ENCODE measurements at places on chromosomes 3 and 15.
A peak's percentile ranks its signal among the peaks of the same experiment; 100 is the strongest.

- no peak for DNase-seq
These were observed 30.1 kb upstream of the NEO1 start for GRCh38 chr15:73022161-73022560.

GRCh38 chr3:447671-448070 is 251.1 kb downstream of the CHL1 start:
- no peak for DNase-seq

DNA sequence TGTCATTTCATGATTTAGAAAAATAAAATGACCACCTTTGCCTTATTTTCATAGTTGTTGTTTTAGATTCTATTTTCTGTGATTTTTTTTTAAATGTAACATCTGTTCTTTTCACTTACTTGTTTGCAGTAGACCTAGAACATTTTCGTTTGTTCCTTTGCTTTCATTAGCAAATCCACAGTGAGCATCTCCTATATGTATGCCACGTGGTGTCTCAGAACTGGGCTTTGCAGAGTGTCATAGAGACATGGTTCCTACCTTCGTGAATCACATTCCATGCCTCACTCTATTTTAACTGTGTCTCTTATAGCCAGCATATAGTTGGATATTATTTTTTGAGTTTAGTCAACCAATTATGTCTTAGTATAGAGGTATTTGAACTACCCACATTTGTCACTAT is 118.2 kb downstream of the KLF13 start:
- DNase-seq, result no peak

DNA sequence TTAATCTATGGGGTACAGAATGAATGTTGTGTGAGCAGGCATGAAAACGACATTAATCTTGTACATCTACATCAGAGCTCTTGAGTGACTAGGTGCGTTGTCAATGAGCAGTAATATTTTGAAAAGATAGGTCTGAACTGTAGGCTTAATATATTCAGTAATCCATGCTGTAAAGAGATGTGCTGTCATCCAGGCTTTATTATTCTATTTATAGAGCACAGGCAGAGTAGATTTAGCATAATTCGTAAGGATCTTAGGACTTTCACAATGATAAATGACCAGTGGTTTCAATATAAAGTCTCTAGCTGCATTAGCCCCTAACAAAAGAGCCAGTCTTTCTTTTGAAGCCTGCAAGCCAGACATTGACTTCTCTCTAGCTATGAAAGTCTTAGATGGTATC is 43.0 kb downstream of the NLGN1 start:
- DNase-seq, result no peak

- no peak for DNase-seq
These were observed 24.7 kb downstream of the SPATA12 start for GRCh38 chr3:57085211-57085610.

GRCh38 chr15:101382544-101382943 is 87.5 kb upstream of the SNRPA1 start:
- DNase-seq, result no peak

DNA sequence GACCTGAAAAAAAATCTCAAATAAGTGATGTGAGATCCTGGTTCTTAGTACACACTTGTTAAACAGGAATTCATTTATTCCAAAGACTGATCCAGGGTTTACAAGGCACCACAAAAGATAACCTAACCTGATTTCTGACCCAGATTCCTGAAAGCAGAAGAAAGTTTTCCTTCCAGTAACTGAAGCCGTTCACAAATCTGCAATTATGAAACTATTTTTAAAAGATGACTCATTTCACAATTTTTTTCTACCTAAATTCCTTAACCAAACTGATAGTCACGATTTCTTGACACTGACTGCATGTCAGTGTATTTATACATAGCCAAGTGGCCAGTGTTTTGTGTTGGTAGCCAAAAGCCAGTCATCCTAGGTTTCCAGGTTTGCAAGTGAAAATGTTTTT is 17.1 kb downstream of the SLC9A9 start:
- peak; percentile 54 for DNase-seq

- DNase-seq, result no peak
These were observed 40.5 kb downstream of the OSTN start for GRCh38 chr3:191239407-191240031.

DNA sequence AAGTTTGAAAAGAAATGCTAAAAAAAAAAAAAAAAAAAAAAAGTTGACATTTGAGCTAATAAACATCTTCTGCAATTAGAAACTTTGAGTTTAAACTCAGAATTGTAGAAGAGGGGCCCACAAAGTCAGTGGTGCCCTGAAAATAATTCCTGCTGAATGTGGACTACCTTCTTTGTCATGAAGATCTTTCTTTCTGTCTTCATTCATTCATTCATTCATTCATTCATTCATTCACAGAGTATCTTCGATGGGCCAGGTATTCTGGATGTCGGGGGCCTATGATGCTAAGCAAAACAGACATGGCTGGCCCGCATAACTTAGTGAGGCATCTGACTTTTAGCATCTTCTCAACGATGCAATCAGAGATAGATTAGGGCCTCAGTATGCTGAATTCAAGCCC is 24.6 kb downstream of the ETV5 start:
- DNase-seq, result no peak

- DNase-seq, result no peak
These were observed 34.3 kb downstream of the ASTE1 start for GRCh38 chr3:130992344-130992743.

DNA sequence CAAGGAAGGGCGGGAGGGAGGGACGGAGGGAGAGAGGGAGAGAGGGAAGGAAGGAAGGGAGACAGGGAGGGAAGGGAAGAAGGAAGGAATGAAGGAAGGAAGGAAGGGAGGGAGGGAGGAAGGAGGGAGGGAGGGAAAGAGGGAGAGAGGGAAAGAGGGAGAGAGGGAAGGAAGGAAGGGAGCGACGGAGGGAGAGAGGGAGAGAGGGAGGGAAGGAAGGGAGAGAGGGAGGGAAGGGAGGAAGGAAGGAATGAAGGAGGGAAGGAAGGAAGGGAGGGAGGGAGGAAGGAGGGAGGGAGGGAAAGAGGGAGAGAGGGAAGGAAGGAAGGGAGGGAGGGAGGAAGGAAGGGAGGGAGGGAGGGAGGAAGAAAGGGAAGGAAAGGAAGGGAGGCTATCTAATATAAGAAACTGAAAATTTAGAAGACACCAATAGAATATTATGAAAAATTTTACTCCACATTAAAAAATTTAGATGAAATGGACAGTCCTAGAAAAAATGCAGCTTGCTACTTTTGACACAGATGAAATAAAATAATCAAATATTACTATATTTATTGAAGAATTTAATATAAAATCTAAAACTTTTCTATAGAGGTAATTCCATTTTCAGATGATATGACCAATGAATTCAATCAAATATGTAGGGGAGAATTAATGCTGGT is 280.3 kb upstream of the SLITRK3 start:
- no peak for DNase-seq

GRCh38 chr3:73315706-73316105 is 254.2 kb downstream of the EBLN2 start:
- DNase-seq, result no peak

DNA sequence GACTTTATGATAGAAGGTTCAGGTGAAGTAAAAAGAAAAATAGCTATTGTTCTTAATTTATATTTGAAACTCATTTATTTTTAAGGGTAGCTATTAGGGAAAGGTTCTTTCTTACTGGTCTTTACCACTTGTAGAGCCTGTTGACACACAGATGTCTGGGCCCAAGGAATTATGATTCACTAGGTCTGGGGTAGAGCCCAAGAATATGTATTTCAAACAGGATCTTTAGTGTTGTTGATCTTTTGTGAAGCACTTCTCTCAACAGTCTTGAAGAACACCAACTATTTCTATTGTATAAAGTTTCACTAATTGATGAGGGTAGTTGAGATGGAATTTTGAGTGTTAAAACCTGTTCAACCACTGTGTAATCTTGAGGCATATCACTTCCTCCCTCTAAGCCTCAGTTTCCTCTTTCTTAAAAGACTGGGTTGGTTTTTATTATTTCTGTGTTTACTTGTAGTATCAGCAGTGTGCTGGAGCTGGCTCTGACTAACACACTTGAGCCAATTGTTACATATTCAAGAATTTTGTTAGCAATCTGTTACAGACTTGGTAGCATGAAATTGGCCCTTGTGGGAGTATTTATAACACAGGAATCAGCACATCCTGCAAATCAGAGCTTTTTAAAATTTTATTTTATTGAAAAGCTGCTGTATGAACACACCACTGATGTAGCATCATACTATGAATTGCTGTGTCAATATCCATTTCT is 155.9 kb downstream of the RBMS3 start:
- no peak for DNase-seq

DNA sequence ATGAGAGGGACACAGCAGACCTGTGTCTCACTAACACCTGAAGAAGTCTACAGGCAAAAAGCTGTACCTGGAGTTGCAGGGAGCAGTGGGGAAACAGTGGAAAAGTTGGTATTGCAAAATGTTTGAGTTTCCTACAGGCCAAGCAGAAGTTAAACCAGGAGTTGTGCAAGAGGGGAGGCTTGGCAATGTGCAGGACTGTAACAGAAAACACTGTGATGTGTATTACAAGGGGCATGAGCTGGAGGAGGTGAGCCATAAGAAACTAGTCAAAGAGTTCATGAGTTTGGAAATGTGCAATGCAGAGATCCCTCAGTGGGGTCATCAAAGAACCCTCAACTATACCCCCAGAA is 47.1 kb upstream of the SERPINI2 start:
- DNase-seq, result no peak

DNA sequence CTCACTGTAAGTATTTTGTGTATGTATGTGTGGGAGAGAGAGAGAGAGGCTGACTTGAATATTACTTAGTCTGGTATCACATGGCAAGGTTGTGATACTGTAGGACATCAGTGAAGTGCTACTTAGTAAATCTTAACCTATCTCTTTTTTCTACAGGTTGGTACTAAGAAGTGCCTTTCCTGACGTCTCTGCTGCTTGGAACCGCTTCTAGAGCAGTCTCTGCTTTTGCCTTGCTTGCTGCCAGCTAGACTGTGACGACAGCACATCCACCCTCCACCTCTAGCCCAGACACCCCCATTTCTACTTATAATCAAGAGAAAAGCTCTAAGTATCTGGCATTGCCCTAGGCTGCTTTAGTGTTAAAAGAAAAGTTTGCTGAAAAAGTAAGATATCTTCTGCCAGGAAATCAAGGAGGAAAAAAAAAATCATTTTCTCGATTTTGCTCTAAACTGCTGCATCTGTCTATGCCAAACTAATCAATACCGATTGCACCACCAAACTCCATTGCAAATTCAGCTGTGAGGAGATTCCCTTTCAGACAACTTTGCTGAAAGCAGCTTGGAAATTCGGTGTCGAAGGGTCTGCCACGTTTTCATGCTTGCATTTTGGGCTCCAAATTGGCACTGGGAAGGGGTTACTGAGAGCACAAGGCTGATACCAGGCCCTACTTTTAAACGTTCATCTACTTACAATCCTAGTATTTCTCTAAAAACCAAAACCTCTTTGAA is 30.7 kb downstream of the MBNL1 start:
- no peak for DNase-seq

DNA sequence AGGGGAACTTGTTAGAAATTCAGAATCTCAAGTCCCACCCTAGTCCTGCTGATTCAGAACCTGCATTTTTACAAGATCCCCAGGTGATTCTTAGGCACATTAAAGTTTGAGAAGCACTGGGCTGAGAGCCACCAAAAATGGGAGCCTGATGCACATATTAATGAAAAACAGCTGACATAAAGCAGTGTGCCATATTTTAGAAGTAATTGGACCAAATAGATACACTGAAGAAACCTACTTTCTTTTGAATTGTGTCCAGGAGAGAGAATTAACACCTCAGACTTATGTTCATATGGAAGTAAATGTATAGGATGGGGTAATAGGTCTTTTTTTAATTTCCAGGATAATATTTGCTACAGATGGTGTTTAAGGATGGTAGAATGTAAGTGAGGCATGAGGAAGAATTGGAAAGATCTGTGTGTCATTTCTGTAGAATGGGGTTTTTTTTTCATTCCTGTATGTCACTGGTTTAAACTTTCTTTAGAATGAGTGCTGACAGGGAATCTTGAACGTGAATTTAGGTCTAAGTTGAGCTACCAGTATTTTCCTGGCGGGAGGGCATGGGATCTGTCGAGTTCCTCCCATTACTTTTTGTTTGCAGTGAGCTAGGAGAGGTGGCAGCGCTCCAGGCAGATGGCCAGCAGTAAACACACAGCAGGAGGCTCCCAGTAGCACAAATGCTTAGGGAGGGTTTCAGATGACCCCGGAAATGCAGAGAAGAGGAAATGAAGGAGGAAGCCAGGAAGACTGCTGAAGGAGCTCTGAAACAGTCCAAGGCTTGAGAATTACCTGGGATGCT is 185.6 kb downstream of the PLCL2 start:
- DNase-seq, result no peak

GRCh38 chr3:73718326-73719110 is 93.8 kb upstream of the PDZRN3 start:
- DNase-seq, result no peak

GRCh38 chr15:71106802-71107500 is 8.3 kb upstream of the THSD4 start:
- DNase-seq, result peak; percentile 48

- DNase-seq, result no peak
These were observed 83.9 kb downstream of the TLE3 start for GRCh38 chr15:70013656-70014313.

GRCh38 chr3:26703519-26703918 is 80.9 kb downstream of the LRRC3B start:
- DNase-seq, result no peak

GRCh38 chr3:55797775-55798174 is 310.7 kb upstream of the WNT5A start:
- DNase-seq, result no peak

- DNase-seq, result no peak
These were observed 219.0 kb upstream of the LMCD1 start for GRCh38 chr3:8282541-8283165.

DNA sequence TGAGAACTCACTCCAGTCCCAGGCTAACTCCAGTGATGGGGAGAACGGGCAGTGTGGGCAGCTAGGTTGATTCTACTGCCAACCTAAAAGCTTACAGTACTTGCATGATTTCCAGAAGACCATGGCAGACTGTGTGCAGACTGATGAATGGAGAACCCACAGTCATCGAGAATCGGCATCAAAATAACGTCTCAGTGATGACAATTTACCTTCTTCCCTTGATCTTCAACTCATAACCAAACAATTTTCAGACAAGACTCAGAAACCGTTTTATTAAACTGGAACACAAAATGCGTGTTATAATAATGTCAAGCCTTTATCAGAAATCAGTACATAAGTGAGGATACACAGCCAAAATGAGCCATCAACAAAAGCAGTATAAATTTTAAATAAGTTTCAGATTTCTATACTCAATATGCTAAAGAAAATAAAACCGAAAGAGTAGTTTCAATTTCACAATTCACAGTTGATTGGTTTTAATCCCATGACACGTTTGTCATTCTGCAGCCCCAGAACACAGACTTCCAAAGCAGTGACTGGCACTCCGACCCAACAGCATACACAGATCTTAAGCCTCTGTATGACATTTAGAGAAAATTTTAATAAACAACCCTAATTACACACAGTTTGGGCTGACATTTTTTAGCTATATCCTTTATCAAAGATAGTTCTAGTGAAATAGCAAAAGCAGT is 54.5 kb downstream of the ZMAT3 start:
- DNase-seq, result no peak

DNA sequence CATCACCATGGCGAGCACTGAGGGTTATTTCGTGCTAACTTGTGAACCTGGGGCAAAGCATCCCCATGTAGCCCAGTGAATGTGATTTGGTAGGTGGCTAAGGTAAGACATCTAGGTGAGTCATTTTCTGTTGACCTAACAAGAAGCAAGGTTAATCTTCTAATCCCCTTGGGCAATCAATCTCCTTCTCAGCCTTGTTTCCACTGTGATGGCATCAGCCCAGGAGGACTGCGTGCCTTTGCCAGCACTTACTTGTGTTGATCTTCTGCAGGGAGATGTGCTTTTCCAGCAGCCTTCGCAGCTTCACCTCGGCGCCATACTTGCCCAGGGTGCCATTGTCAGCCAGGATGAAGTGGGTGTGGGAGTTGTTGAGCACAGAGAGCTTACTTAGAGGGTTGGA is 35.7 kb downstream of the TRPM1 start:
- DNase-seq, result peak; percentile 62
